Osteocyte (in vitro differentiated cells): ENCODE measurements at places on chromosomes 13 and 19.

DNA sequence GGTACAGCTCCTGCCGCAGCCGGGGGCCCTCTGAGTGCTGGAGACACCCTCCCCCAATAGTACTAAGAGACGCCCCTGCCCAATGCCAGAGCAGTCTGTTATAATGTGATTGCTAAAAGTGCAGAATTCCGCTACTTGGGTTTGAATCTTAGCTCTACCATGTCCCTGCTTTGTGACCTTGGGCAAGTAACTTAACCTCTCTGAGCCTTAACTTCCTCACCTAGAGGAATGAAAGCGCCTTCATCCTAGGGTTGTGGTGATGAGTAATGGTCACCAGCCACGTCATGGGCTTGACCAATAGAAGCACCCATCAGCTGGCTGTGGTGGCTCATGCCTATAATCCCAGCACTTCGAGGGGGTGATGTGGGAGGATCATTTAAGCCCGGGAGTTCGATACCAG is 6.5 kb downstream of the PLEKHG2 start:
- no peak for DNase-seq

- DNase-seq, result no peak
These were observed 52.1 kb downstream of the DACH1 start for GRCh38 chr13:71814806-71815360.

DNA sequence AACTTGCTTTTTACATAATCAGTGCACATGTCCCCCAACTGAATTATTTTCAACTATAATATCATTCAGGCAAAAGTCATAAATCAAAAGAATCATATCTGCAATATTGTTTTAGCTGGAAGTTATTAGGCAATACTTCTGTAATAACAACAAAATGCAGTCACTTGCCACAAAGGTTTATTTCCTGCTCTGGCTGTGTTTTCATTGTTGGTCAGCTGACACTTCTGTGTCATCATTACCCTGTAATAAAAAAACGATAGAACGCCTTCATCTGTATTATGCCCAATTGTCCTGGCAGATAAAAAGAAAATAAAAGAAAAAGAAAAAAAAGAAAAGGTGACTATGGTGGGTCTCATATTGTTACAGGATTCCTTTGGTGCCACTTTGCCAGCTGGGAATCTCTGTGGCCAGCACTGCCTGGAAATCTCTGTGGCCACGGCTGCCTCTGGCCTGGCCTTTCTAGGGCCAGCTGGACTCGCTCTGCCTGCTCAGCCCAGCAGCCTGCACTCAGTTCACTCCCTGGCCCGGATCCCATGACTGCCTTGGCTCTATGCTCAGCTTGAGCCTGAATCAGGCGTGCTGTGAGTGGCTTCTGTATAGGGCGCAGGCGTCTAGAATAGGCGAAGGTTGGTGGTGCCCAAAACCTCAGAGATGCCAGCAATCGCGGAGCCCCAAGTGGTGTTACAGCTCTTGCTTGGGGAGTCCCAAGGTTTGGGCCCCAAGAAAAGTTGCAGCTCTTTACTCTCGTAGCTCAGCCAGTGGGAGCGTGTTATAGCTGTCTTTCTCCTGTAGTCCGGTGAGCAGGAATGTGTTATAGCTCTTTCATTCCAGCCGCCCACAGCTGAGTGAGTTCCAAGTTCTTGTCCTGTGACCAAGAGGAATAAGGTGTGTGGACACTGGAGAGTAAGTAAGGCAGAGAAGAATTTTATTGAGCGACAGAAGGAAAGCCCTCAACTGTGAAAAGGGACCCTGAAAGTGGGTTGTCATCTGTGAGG is 1227.1 kb downstream of the SLITRK1 start:
- no peak for DNase-seq

- DNase-seq, result no peak
These were observed 402.6 kb downstream of the SUCLA2 start for GRCh38 chr13:47598340-47598911.

DNA sequence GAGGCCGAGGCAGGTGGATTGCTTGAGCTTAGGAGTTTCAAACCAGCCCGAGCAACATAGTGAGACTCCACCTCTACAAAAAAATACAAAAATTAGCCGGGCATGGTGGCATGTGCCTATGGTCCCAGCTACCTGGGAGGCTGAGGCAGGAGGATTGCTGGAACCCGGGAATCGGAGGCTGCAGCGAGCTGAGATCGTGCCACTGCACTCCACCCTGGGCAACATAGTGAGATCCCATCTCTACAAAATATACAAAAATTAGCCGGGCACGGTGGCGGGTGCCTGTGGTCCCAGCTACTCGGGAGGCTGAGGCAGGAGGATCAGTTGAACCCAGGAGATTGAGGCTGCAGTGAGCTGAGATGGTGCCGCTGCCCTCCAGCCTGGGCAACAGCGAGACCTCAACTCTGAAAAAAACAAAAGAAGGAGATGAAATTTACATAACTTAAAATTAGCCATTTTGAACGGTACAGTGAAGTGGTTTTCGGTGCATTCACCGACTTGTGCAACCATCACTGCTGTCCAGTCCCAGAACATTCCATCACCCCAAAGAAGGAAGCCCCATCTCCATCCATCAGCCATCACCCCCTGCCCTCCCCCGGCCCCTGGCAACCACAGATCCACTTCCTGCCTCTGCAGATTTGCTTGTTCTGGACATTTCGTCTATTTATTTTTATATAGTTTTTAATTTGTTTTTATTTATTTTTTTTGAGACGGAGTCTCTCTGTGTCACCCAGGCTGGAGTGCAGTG is 1.6 kb upstream of the AZU1 start:
- no peak for DNase-seq

GRCh38 chr13:83883061-83883523 is 818 bp upstream of the SLITRK1 start:
- no peak for DNase-seq

DNA sequence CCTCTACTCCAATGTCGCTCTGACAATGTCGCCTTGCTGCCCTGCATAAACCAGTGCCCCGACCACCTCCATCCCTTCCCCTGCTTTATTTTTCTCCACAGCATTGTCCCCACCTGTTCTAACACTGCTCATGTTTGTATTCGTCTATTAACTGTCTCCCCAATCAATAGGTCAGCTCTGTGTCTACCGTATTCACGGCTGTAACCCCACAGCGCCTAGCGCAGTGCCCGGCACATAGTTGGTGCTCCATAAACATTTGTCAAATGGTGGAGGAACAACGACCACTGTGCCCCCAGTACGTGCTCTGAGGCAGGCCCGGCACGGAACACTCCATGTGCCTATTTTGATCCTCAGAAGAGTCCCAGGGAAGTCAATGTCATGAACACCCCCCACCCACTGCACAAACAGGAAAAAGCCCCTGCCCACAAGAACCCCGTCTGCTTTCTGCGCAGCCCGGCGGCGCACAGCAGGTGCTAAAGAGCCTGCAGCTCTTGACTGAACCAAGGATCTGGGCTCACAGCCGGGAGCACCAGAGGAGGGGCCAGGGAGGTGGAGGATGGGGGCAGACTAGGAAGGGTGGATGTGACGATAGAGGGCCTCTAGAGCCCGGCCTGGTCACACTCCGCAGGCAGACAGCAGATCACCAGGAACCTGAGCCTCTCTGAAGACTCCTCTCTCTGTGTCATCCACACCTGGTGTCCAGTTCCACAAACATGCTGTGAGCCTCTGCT is 1.8 kb upstream of the CEACAM16 start:
- DNase-seq, result no peak

DNA sequence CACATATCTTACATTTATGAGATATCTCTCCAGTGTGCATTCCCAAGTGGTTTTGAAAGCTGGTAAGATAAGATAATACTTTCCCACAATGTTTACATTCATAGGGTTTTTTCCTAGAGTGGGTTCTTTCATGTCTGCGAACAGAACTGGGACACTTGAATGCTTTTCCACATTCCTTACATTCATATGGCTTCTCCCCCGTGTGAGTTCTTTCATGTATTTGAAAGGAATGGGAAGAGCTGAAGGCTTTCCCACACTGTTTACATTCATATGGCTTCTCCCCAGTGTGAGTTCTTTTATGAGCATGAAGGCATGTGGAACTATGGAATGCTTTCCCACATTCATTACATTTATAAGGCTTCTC is 19.7 kb downstream of the ZNF433 start:
- DNase-seq, result no peak

- DNase-seq, result no peak
These were observed 14.6 kb upstream of the ASF1B start for GRCh38 chr19:14150770-14151661.

DNA sequence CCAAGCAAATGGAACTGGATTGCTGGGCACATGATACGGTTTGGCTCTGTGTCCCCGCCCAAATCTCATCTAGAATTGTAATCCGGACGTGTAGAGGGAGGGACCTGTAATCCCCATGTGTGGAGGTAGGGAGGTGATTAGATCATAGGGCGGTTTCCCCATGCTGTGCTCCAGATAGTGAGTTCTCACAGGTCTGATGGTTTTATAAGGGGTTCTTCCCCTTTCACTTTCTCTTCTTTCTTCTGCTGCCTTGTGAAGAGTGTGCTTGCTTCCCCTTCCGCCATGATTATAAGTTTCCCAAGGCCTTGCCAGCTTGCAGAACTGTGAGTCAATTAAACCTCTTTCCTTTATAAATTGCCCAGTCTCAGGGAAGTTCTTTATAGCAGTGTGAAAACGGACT is 32.6 kb upstream of the MTIF3 start:
- no peak for DNase-seq

GRCh38 chr19:52307275-52307674 is 10.3 kb downstream of the ZNF480 start:
- no peak for DNase-seq

DNA sequence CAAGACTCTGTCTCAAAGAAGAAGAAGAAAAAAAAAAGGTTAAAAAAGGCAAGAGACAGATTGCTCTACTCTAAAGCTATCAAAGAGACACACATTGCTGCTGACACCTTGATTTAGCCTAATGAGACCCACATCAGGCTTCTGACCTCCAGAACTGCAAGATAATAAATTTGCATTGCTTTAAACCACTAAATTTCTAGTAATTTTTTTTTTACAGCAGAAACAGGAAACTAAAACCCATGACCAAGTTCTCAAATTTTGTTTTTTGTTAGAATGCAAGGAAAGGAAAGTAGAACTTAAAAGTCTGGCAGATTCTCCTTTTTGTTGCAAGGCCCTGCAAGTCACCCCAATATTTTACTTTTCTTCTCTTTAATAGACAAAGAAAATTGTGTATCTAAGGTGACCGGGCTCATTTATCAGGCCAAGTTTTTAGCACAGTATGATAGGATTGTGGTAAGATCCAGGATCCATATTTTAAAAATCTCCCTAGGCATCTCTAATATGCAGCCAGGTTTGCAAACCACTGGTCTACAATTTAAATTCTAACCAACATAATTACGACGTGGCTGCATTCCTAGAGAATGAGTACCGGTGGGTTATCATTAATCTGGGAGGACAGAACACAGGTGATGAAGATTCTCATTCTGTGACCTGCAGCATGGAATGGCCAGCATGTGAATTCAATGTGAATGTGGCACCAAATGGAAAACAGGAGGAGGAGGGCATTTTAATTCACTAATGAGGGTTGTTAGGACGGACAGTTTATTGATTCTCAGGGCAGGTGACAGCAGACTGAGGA is 56.7 kb upstream of the MED4 start:
- DNase-seq, result no peak

DNA sequence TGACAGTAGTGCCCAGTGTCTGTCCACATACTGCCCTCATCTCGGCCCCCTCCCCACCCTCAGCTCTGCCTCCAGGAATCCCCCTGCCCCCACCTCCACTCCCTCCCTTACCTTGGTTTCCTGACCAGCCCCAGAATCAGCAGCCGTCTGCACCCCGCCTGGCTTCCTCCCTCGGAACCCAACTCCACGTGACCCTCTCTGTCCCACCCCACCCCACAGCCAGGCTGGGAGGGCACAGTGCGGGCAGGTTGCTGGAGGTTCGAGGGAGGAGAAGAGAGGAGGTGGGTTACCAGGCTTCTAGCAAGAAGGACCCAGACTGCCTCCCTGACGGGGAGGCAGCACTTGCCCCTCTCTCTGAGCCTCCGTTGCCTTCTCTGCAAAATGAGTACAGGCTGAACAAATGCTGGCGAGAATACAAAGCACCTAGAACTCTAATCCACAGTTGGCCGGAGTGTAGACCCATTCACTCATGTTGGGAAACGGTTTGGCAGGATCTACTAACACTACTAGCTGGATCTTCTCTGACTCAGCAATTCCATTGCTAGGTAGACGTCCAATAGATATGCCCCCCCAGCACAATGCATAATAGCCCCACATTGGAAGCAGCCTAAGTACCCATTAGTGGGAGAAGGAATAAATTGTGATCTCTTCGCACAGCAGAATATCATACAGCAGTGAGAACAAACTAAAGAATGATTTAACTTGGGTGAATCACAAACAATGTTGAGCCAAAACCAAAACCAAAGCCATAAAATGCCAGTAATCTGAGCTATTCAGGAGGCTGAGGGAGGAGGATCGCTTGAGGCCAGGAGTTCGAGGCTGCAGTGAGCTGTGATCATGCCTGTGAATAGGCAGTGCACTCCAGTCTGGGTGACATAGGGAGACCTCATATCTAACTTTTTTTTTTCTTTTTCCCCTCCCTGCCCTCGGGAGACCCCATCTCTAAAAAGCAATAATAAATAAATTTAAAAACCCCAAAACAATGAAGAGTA is at the start of gene RASAL3:
TSS of gene RASAL3 (minus strand) at position 151 of the 992 bp plus-strand sequence. CDS start 186 bp downstream, outside the sequence.
- no peak for DNase-seq
